EH (cell line): ENCODE measurements at places on chromosomes 2 and 18.

DNA sequence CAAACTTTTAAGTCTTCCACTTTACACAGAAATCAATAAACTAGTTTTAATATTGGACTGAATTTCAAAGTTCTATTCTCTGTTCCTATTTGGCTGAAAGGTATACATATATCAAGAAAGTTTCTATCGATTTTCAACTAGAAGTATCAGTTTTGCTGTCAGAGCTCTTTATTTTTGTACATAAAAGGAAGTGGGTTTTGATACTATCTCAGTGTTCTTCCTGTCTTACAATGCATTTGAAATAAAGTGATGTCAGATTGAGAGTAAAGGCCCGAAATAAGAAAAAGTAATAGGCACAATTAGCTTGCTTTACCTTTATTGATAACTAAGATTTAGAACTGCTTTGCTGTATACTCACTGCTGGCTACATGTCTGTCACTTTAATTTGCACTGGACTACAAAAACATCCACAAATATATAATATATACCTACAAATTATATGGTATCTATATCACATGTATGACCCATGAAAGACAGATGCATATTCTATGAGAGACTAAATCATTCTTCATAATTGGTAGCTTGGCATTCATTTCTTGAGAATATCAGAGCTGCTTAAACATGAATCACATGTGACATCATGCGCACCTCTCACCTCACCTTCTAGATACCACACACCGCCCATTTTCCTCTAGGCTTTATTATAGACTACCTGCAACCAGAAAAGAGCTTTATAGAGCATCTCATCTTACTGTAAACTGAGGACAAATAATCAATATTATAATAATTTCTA is 83.6 kb downstream of the ASXL2 start:
- no peak for DNase-seq

DNA sequence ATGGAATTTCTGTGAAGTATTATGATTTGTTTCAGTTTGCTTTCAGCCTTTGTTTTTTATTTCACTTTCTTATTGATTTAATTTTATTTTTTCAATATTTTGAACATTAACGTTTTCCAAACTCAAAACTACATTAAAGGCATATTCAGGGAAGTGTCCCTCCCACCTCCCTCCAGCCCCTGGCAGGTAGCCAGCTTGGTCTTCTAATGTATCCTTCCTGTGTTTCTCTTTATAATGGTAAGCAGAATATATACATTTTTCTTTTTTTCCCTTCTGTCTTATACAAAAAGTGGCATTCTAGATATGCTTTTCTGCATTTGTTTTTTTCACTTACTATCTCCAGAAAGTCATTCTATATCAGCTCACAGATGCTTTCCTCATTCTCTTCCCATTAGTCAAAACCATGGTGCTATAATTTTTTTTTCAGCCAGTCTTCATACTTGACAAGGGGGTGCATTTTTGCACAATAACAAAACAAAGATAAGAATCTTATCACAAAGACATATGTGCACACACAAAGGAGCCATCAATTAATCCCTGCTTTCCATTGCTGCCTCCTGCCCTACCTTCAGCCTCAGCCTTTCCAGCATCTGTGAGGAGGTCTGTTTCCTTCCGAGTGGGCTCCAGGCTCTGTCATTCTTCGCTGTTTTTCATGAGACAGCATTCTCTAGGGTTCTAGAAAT is 33.7 kb upstream of the TMEM177 start:
- DNase-seq: peak; percentile 48

GRCh38 chr2:26840937-26841610 is 6.9 kb upstream of the DPYSL5 start:
- DNase-seq: no peak

DNA sequence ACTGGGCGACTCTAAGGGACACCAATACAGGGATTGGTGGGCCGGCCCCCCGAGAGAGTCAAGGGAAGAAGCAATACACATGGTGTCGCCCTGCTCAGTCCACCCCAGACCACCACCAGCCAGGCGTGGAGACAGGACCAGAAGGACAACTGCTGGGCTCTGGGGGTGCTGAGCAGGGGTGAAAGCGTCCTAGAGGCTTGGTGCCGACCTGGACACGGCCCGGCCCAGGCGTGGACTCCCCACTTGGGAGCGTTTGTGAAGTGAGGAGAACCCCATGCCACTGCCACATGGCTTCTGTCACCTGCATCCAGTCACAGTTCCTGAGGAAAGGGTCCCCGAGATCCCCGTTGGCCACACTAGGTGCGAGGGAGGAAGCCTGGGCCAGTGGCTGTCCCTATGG is 35.4 kb upstream of the ITM2C start:
- DNase-seq: no peak

DNA sequence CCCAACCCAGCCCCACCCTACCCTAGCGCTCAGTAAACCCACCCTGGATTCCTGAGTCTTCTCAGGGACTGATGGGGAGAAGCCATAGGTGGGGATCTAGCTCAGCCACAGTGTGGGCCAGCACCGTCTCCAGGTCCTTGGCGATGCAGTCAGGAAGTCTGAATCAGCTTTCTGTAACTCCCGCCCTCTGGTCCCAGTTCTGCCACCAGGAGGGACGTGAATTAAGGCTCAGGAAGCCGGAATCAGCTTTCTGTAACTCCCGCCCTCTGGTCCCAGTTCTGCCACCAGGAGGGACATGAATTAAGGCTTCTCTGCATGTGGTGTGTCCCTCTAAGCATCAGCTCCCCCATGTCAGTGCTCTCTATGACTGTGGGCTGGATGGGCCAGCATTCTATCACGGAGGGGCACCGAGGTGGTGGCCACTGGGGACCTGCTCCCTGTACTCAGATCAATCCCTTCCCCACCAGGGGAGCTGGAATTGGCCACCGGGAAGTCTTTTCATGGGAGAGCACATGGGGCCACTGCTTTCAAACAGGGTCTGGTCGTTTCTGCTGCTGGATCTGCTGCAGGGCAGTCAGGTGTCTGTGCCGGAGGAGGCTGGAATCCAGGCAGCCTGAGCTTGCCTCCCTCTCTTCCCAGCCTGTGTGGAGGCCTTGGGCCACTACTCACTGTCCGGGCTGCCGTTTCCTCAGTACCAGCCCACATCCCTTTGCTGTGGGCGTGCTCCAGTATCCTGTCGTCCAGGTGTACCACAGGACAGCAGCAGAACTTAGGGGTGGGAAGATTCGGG is 24.7 kb downstream of the ASB18 start:
- DNase-seq: peak; percentile 9

- DNase-seq: no peak
These were observed 81.4 kb upstream of the ERBB4 start for GRCh38 chr2:212619954-212620353.

- DNase-seq: peak; percentile 11
These were observed 85.6 kb downstream of the CD8B2 start for GRCh38 chr2:106572541-106573450.
